ENCODE measurements at places on chromosomes 5 and 9.

DNA sequence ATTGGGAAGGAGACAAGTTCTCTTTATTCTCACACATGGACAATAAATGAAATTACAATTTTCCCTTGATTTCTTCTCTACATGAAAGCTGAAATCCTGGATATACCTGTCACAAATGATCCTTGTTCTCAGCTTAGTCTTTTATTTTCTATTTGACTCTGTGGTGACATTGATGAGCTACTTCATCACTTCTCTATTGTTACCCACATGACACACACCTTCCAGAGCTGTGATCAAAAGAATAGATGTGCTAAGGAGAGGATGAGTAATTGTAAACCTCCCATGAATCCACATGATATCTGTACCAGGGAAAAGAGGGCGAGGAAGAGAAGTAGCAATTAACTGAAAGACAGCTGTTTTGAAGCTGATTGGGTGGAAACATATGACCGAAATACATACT is 102.0 kb downstream of the CAVIN4 start:
- no peak for DNase-seq

- no peak for DNase-seq
Measured at GRCh38 chr5:135660826-135661575, 82.2 kb upstream of the CXCL14 start.

DNA sequence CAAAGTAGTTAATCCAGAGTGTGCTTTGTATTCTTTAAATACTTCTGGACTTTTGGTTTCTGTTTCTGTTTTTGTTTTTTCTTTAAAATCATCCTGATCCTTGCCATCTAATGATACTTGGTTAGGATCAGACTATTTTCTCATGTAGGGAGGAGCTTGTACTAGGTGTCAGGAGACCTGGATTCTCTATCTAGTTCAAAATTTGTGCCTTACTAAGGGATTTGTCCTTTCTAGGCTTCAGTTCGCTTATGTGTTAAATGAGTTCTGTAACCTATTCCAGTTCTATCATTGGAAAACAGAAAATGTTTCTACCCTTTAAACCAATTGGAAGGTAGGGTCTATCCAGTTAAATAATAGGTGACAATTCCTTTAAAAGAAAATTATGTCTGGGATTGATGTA is 3.3 kb upstream of the MEF2C start:
- no peak for DNase-seq

- DNase-seq = no peak
Measured at GRCh38 chr9:6557883-6558616, 87.5 kb downstream of the GLDC start.

DNA sequence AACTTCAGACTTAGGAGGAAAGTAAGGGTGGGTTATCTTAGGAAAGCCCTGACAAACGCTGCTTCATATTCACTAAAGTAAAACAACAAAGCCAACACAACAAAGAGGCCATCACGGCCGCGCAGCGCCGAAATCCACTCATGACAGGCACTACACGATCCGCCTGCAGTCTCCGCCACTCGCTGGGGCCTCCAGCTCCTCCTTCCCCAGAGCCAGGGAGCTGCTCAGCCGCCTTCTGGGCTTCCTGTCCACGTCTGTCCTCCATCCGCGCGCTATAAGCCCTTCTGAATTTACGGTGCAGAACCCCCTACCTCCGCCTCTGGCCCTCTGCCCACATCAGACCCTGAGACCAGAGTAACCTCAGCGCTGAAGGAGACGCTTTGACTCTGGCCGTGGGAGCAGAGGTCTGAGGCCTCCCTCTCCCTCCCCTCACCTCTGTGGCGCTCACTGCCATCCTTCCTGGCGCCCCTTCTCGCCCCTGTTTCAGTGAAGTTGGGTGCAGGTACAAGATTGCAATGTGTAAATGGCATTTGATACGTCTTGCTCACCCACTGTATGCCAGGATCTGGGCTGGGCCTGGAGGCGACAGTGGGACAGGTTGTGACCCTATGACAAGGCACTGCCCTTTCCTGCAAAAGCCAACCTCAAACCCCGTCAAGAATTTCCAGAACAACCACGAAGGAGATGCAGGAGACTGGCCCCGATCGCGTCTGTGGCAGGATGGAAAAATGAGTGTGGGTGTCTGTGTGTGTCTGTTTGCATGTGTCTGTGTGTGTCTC is 74.9 kb upstream of the PHYKPL start:
- DNase-seq = no peak

- DNase-seq = no peak
Measured at GRCh38 chr9:133918111-133918813, 73.9 kb downstream of the VAV2 start.

- no peak for DNase-seq
Measured at GRCh38 chr5:91200692-91201091, 182.4 kb downstream of the ARRDC3 start.

DNA sequence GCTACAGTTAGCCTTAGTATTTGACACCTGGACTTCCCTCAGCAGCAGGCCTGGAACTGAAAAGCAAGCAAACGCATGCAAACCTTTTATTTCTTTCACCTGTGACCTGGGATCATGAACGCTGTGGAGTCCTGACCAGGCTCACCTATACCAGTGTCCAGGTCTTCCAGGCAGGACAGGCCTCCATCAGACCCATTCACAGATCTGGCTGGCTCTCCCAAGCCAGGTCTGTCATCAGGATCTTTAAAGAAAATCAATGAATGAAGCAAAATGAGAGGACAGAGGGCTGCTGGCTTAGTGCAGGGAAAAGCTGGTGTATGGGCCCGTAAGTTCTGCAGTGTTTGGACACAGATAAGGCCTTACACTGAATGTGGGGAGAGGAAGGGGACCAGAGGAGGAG is 96.3 kb upstream of the CPEB4 start:
- DNase-seq = no peak

GRCh38 chr5:65483546-65484346 is 2.0 kb upstream of the ADAMTS6 start:
- DNase-seq = peak; percentile 36

DNA sequence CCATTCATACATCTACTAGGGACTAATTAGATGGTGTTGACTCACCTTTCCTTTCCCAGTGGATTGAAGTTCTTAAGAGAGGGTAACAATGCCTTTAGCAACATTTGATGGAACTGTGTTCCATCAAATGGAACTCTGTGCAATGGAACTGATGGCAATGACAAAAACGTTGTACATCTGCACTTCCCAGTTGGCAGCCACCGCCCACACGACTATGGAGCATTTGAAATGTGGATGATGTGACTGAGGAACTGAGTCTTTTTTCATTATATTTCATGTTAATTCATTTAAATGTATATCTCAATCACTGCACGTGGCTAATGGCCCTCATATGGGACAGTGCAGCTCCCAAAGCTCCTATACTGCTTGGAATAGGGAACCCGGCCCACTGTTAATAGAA is 39.0 kb upstream of the ICE1 start:
- DNase-seq = no peak

DNA sequence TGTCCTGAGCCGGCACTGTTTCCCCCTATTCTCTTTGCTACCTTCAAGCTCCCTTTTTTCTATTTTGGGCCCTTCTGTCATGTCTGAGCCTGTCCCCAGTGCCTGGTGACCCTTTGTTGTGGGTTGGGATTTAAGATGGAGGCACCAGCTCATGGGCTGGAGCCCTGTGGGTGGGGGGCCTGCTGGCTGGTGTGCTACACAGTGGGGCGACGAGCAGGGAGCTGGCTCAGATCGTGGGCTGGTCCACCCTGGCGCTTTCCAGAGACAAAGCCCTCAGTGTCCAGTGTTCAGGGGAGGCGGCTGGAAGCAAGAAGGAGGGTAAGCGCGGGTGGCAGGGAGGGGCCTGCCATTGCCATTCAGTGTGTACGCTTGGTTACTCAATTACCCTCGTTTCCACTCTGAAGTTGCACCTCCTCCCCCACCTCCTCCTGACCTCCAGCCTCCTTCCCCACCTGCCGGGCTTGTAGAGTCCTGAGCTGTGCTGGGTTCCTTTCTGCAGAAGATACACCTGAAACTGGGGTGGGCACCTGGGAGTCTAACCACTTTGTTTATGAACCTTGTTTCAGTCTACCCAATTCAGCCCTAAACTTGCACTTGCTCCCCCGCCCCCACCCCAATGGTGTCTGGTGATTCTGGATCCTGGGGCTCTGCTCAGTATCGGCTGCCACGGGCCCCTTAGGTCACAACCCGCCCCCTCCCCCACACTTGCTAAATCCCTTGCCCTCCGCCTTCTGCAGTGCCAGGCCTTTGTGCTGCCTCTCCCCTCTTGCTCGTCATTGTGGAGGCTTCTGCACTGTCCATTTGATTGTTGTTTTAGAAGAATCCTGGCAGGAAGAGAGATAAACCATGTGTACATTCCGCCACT is 49.9 kb downstream of the MVB12B start:
- DNase-seq = no peak

- no peak for DNase-seq
Measured at GRCh38 chr9:69131682-69132081, 42.4 kb upstream of the TJP2 start.

- no peak for DNase-seq
Measured at GRCh38 chr9:136441681-136442245, 2.1 kb upstream of the INPP5E start.

- no peak for DNase-seq
Measured at GRCh38 chr5:68873198-68873597, 220.6 kb upstream of the SLC30A5 start.

DNA sequence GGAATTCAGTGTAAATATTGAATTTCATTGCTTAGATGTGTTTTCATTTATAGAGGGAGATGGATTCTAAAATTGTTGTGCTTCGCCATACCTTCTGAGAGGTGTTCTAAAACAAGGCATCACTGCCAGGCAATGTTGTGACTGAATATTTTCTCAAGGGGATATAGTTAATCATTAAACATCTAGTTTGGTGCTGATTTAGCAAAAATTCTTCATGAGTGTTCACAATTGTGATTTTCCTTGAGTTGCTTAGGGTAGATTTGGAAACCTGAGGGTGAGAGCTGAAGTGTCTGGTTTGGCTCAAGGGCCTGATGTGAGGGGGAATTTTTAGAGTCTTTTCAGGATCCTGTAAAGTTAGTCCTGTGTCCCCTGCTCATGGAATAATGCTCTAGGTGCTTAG is 104.5 kb downstream of the MAT2B start:
- DNase-seq = no peak

GRCh38 chr9:35758475-35759050 is 4.5 kb upstream of the MSMP start:
- DNase-seq = no peak

DNA sequence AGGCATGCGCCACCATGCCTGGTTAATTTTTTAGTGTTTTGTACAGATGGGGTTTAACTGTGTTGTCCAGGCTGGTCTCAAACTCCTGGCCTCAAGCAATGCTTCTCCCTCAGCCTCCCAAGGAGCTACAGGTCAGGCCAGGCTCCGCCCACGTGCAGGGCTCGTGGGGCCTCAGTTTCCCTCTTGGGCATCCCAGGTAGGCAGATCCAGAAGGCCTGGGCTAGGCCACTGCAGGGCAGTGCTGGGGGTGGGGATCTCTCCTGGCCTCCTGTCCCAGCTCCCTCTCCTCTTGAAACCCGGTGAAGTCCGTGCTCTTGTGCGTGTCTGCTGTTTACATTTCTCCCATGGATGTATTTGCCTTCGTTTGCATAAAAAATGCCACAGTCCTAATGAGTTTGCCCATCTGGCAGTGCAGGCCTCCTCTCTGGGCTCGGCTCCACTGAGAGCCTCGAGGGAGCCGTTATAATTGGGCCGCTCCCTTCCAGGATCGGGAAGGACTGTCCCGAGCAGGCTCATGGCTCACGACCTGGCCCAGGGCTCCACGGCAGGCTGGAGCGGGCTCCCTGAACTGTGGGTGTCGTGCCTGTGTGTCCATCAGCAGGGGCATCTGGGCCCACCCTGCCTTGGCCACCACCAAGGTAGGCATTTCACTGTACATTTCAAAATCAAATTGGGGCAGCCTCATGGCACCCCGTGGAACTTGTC is 52.6 kb upstream of the RUFY1 start:
- DNase-seq = no peak

DNA sequence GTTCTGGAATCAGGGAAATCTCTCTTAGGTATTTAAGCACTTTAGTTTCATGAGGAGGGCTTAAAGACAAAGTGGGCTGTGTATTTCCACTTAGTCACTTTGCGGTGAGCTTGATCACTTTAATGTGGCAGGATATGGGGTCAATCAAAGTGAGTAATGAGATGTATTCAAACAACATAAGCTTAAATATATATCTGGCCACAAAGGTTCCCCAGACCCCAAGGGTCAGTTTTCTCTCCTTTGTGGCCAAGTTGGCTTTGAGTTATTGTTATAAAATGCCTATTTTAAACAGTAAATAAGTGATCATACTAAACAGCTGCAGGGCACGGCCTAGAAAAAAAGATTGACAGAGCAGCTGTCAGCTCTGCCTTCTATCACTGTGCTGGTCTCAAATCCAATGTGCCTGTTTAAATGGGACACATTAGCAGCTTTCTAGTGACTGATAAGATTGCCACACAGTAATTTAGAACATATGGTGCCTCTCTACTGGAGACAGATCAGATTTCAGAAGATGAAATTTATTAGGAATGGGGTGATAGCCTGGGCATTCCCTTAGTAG is 363.9 kb downstream of the AGTPBP1 start:
- DNase-seq = no peak

DNA sequence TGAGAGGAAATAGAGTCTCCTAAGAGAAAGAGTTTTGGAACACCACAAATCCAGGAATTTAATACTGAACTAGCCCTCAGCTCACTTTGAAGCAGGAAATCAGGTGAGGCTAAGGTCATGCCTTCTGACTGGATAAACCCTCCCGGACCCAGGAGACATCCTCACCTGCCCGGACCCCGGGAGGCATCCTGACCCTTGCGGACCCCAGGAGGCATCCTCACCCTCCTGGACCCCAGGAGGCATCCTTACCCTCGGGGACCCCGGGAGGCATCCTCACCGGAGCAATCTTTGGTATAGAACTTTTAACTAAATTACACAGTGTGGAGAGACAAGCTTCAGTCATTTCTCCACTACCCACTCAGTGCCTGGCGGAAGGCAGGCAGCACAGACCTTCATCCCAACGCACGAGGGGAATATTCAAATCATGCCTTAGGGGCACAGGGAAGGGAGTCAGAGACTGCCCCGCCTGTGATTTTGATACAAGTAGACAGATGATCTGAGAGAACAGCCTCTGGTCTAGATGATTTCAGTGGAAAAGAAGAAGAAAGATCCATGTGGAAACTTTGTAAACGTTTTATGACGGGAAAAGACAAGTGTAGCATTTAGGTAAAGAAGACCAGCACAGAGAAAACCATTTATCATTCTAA is 21.3 kb downstream of the STXBP1 start:
- no peak for DNase-seq

All from HS-5 (cell line).